Stimulated activated CD4-positive, alpha-beta T cell treated with anti-CD3 and anti-CD28 coated beads, TNF-alpha, amount 100 ng/mL, for 1 hour (primary cell): ENCODE measurements at places on chromosomes 2 and 18.

GRCh38 chr2:43305517-43305916 is 79.1 kb upstream of the ZFP36L2 start:
- DNase-seq = no peak

DNA sequence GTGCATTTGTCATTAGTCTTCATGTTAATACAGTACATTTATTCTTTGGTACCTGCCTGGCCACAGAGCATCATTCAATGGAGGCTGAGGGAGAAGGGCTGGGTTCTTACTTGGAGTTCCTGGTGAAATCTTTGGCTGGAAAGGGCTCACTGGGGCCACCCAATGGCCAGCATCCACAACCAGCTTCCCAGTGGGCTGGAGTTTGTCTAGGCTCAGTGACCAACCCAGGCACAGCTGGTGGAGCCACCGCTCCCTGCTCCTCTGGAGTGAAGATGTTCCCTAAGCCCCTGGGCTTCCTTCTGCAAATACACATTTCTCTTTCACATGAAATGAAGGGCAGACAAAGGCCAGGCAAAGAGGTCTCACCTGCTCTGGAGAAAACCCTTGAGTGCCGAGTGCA is 34.4 kb downstream of the EHD3 start:
- no peak for DNase-seq

DNA sequence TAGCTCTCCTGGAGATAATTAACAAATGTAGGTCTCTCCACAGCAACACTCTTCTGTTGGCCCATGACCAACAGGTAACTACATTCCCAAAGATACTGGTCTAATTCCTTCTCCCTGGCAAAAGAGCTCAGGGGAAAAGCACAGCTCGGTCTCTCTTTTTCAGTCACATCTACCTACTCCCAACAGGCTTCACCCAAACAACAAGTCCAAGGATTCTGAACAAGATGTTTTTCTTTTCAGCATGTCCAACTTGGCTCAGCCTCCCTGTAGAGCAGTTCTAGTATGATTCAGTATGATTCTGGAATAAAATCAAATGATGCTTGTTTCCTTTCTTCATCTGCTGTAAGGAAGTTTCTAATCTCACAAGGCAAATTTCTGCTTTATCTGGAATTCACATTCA is 1704.8 kb upstream of the PIK3C3 start:
- DNase-seq = no peak

- no peak for DNase-seq
These were observed 30.7 kb upstream of the SCN1A start for GRCh38 chr2:166158546-166158945.

DNA sequence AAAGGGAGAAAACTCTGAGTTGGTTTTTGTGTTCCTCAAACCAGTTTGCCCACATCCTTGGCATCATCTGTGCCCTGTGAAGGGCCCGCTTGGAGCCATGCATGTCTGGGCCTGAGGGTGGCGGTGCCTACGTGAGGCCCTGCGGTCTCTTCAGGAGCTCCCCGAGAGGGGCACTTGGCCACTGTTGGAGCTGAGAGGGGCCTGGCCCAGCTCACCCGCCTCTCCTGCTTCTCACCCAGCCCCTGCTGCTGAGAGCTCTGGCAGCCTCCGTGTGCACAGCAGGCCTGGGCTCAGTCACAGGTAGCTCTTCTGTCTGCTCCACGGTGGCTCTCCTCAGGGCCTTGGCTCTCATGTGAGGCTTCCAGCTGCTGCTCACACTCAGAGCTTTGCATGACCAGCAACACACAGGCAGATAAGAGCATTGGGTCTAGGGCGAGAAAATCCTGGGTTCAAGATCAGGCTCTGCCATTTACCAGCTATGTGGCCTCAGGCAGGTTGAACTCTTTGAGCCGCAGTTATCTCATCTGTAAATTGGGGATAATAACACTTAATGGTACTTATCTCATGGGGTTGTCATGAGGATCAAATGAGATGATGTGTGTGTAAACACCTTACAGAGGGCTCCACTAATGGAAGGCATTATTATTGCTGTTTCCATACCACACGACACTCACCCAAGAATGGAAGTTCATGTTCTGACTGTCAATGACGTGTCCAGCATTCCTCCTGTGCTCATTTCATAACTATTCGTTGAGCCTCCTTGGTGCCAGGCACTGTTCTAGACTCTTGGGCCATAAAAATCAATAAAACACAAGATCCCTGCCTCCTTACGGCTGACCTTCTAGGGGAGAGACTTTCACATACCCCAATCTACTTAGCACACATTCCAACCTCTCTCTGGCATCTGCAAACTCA is 41.6 kb upstream of the PLB1 start:
- no peak for DNase-seq

DNA sequence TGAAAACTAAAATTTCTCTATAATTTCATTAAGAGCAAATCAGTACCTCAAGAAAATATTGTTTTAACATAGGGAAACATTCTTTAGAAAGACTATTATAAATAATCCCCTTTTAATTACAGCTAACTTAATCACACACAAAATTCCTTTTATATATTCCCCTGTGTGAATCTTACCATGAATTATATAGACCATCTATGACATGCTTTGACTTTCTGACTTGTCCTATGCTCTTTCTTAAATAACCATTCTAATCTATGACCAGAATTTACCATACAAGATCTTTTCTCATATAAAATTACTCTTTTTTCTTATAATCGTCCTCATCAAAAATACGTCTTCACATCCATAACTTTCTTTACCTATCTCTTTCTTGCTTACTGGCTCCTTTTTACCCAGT is 824.2 kb upstream of the FAM98A start:
- no peak for DNase-seq

- no peak for DNase-seq
These were observed 210.3 kb downstream of the CYP26B1 start for GRCh38 chr2:71937396-71937795.

GRCh38 chr2:135637456-135638087 is 104.1 kb upstream of the UBXN4 start:
- no peak for DNase-seq

DNA sequence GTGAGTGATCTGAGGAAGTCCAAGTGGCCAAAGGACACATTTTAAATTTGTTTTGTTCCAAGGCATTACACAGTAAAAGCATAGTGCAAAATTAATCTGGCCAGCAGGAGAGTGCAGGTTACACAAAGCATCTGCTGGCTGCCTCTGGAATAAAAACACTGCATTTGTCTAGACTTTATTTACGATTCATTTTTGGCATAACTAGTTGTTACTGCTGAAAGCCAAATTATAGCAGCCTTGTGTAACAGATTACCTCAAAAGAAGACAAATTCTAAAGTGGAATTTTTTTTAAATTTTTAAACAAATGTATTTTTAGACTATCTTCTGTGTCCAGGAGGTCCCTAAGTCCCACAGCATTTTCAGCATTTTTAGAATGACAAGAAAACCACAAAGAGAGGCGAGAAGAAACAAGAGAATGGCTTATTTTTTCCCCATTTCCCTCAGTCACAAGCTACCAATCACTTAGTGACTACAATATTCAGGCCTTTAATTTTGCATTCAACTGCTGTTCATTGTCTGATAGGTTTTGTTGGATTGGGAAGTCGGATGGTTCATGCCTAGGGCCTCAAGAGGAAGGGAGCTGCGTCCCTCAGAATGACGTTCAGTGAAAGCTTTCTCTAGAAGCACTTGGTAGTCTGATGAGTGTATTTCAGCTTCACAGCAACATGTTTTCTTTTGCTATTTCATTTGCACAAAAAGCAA is 46.0 kb downstream of the TMEFF2 start:
- DNase-seq = no peak

DNA sequence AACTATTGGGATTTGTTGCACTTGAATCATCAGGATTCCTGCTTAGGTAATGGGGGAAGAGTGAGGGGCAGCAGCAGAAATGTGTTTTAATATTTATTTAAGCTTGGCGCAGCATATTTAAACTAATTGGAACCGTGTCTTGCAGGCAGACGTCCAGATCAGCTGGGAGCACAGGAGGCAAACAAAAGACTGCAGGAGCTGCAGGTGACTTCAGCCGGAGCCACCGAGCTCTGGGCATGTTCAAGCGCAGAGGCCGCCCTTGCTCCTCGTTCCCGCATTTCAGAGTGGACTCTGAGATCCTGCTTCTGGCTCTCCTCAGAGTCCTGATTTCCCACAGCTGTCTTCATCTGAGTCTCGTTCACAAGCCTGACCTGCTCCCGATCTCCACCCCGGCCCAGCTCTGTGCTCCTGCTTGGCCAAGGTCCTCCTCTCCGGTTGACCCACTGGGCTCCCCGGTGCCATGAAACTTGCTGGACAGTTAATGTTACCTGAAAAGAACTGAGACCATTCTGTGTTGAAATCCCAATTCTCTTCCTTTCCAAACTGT is 475.5 kb downstream of the SOX11 start:
- no peak for DNase-seq

DNA sequence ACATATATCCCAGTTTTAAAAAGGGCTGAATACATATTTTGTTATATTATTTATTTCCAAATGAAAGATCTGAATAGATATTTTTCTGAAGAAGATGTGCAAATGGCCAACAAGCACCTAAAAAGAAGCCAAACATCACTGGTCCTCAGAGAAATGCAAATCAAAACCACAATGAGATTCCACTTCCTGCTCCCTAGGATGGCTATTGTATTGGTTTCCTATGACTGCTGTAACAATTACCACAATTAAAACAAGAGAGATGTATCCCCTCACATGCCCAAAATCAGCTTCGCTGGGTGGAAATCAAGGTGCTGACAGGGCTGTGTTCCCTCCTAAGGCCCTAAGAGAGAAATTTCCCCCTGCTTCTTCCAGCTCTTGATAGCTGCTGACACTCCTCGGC is 23.2 kb downstream of the ABCB11 start:
- no peak for DNase-seq

- DNase-seq = no peak
These were observed 976.0 kb downstream of the DCDC2C start for GRCh38 chr2:4679391-4679790.

DNA sequence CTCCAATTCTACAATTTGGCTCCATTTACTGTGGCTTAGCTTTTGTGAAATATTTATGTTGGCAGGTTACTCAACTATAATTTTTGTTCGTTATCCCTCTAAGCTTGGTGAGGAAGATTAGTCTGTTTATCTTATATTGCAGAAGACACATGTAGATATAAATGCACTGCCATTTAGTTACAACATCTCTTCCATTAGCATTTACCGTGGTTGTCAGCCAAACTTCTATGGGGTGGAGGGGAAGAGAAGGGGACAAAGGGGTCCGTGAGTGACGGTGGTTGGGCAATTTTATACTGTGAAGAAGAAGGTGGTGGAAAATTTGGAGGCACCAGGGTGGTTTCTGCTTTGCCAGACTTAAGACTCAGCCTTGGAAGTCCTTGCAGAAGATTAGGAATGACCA is 117.6 kb upstream of the CXCR4 start:
- no peak for DNase-seq

GRCh38 chr2:119730671-119731177 is 29.0 kb upstream of the PTPN4 start:
- no peak for DNase-seq

DNA sequence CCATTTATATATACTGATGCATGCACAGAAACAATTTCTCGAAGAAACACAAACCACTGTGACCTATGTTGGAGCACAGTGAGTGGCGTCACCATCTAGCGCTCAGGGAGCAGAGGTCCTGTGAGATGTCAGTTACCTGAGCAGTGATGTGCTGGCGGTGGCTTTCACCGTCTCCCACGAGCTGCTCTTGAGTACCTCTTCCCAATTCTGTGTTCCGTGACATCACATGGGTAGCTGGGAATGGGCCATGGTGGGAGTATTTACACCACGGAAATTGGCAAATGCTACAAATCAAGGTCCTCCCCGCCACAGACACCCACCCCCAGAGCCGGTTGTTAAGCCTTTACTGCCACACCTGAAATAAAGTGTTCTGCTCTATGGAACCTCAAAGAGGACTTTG is 24.4 kb downstream of the GBX2 start:
- DNase-seq = no peak

DNA sequence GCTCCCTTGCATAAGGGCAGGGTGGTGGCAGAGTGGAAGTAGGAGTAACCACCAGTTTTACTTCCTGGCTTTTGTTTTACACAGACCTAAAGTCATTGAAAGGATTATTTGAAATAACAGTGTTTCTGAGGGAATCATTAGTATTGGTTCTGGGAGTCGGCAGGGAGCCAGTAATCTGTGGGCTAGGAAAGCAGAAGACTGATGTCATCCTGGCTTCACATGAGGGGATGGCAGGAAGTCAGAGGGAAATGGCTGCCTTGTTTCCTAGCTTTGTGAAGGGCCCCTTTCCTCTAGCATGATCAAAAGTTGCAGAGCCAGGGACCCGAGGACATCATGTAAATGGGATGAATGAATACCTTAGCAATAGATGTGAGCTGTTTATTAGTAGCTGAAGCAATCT is 792.6 kb downstream of the CPS1 start:
- DNase-seq = no peak

DNA sequence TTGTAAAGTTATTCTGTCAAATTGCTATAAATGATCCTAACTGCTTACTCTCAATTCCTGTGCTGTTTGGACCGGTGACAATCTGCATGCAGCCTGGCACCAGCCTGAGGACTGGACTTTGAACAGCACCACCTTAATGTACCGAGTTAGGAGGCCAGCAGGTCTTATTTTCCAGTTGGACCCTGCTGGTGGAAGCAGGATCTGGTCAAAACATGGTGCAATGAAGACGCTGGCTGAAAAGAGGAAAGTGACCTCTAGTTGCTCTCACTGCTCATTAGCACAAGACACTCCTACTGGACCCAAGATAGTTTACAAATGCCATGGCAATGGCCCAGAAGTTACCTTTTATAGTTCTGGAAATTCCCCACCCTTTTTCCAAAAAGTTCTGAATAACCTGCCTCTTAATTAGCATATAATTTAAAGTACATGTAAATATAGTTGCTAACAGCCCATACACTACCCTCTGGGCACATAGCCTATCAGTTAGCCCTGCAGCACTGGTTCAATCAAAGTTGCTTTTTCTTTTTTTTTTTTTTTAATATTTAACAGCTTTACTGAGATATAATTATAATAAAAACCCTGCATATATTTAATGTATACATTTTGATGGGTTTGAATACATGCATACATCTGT is 35.8 kb downstream of the RBKS start:
- no peak for DNase-seq

- DNase-seq = no peak
These were observed 8.7 kb upstream of the TEX44 start for GRCh38 chr2:231583982-231584381.

- no peak for DNase-seq
These were observed 154.3 kb upstream of the DOCK10 start for GRCh38 chr2:225196579-225196978.

GRCh38 chr18:24432618-24433017 is 6.1 kb downstream of the IMPACT start:
- DNase-seq = no peak

DNA sequence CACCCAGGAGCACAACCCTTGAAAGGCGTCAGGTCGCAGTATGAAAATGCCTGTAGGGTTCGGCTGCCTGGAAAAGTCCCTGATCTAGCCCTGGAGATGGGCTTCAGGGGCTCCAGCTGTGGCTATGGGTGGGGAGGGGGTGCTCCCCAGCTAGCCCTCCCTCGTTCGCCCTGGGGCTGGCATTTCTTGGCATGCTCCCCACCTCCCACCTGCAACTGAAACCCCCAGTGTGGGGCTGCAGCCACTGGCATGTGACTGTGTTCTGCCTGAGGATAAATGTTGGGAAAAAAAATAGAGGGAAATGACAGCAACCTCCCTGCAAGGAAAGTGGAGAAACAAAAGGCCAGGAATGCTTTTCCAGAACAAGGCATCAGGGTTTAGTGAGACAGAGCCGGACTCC is 109.2 kb downstream of the COPS8 start:
- DNase-seq = no peak
